ENCODE measurements at places on chromosomes 16 and 17.

- DNase-seq = no peak
Measured at GRCh38 chr17:76659928-76660655, 16.5 kb upstream of the ST6GALNAC1 start.

DNA sequence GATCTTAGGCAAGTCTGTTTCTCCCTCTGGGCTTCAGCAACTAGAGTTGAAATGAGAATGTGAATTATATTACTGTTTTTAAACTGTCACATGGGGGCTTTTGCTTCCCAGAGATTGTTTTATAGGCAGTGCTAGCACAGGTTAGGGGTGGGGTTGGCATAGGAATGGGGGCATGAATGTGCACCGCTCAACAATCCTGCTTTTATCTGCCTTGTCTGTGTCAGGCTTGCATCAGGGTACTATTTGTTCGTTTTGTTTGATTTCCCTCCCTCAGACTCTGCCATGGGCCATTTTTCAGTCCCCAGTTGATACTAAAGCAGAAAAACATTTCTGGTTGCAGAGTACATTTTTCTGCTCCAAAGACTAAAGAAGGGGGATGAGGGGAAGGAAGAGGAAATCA is 34.6 kb upstream of the IRX6 start:
- DNase-seq = no peak

DNA sequence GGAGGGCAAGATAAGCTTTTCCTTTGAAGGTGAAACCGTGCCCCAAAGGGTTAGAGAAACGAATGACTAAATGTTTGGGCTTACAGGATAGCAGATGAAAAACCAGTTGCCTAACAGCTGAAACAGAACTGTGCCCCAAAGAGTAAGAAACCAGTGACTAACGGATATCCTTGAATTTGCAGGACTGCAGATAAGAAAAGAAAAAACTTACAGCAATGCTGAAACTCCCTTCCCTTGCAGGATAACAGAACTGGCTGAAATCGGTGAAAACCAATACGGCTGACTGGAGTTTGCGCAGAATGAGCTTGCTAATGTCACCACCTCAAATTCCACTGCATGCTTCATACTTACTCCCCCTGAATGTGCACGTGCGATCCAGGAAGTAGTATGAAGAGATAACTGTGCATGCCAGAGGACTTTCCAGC is 175.2 kb upstream of the NLRP1 start:
- no peak for DNase-seq

GRCh38 chr17:58534331-58534730 is 19.9 kb upstream of the MTMR4 start:
- no peak for DNase-seq

DNA sequence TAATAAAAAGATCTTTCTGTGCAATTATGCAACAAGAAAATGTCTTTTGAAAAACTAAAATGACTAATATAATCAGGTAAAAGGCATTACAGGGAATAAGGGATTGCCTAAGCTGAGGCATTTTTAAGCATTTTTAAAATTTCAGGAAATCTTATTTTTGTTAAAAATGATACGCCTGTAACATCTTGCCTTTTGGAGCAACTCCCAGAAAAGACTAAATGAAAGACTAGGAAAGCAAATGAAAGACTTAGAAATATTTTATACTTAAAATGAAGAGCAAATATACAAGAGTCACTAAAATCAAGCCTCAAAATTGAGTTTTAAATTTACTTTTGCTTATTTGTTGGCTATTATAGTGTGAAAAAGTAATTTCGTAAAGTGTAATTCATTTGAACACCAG is 55.8 kb downstream of the DUSP14 start:
- no peak for DNase-seq

DNA sequence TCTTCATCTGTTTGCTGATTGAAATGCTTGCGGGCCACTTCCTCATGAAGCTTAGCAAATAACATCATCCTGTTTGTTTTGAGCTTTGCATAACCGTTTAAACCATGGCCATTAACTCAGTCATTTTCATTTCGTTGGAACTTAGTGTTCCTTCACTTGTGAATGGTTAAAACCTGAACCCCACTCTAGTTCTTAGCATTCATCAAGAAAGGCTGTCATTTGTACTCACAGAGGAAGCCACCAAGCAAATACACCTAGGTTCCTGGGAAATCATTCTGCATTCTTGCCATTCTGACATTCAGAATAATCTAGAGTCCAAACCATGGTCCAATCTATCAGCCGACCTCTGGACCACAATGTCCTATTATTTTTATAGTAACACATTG is 8.4 kb upstream of the TAT start:
- DNase-seq = no peak

DNA sequence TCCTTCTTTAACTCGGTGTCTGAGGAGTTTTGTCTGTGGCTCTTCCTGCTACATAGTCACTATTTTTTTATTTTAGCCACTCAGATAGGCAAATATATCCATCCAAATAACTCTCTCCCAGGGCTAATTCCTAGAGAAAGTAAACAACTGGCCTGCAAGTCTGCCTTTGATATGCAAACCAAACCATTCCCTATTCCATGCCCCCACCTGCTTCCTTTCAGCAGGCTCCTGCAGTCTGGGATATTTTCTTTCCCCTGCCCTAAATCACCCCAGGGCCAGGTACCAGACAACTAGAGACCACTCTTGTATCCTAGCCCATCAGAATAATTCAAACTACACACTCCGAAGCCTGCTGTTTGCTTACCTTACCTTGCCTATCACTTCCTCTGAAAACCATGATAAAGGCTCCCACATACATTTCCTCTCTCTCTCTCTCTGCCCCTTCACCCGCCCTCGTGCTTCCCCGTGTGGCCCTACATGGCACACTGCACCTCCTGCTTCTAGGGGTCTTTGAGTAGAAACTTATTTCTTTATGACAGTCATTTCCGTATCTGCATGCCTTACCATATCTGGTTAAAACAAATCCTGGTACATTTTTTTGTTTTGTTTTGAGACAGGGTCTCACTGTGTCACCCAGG is 8.3 kb downstream of the CD300H start:
- no peak for DNase-seq

DNA sequence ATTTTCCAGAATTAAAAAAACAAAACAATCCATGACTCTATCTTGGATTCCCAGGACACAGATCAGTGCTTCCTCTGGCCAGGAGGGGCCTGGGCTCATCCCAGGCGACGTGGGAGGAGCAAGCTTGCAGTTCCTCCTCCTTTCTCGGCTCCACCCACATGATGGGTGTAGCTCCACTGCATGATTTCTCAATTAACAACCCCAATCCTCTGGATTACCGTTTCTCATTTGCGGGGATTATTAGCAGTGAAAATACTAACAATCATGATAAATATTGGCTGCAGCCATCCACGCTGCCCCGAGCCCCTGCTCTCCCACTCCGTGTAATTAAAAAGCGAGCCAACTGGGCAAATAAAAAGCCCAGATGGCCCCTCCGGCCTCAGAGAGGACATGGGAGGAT is 46.4 kb upstream of the SDK2 start:
- no peak for DNase-seq
